Stimulated activated CD4-positive, alpha-beta T cell treated with anti-CD3 and anti-CD28 coated beads, Interleukin-12 subunit alpha, Interleukin-12 subunit beta, amount 100 ng/mL, for 24 hours (primary cell): ENCODE measurements at places on chromosomes 3 and 15.
A peak's percentile ranks its signal among the peaks of the same experiment; 100 is the strongest.

- DNase-seq, result peak; percentile 64
Measured at GRCh38 chr3:32781211-32781968, 36.4 kb upstream of the TRIM71 start.

DNA sequence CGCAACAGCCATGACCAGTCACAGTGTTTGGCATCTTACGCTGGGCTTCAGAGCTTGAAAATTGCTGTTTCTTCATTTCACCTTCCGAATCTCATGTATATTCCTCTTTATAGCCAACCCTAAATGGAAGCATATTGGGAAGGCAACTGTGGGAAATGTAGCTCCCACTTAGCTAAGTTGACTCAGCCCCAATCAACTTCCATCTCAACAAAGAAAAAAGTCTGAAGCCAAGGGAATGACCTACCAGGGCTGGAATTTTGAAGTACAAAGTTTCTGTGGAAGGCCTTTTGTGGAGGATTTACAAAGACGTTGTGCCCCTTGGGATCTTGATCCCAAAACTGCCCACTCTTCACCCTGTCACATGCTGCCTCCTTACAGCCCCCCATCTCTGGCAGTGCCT, 85.2 kb upstream of the OXTR start:
- no peak for DNase-seq

DNA sequence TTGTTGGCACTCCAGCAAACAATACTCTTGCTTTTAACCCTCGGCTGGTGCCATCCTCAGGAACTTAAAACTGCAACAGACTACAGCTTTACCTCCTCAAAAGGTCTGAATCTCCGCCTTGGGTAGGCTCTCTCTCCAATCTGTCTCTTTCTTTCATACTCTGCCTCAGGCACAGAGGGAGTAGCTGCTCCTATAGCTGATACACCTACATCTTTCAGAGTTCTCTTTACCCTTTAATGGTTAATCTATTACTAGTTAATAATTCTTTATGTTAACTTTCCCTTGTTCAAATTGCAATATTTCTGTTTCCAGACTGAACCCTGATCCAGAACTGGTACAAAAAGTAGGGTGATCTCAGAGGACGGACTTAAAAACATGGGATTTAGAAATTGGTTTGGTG, 66.2 kb downstream of the MAP4 start:
- no peak for DNase-seq

GRCh38 chr3:72341920-72342319, 506.3 kb downstream of the SHQ1 start:
- no peak for DNase-seq

GRCh38 chr3:100226712-100227429, 33.9 kb upstream of the TBC1D23 start:
- no peak for DNase-seq

DNA sequence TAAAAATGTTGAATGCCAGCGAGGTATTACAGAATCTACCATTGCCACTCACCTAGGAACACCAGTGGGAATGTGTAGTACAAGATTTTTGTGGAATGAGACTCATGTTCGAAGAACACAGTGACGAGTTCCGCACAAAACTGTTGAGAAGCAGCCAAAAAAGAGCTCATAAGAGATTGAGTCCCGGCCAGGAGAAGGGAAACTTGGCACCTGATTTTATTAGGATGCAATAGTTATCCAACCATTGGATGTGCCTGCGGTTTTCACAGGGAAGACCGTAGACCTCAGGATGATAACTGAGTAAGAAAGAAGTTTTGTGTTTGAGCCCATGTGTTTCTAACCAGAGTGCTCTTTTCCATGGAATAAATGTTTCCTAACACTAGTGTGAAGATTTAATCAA, 88.9 kb downstream of the PTPRG start:
- DNase-seq, result no peak

DNA sequence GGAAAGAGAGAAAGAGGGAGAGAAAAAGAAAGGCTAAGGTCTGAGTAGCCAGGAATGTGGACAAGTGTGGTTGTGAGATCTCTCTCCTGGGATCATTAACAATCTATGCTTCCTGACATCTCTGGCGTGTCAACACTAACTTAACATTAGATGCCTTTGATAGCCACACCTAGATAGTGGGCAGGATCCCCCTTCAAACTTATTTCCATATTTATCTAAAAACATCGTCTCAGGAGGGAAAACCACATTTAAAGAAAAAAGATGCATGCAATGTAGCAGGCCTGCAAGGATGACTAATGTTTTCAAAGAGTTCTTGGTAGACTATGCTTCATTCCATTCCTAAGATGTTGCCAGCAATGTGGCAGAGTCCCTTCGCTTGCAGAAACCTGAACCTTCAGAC, 80.9 kb downstream of the MLH1 start:
- no peak for DNase-seq

- no peak for DNase-seq
Measured at GRCh38 chr3:104526901-104527401, 839.8 kb upstream of the ALCAM start.

DNA sequence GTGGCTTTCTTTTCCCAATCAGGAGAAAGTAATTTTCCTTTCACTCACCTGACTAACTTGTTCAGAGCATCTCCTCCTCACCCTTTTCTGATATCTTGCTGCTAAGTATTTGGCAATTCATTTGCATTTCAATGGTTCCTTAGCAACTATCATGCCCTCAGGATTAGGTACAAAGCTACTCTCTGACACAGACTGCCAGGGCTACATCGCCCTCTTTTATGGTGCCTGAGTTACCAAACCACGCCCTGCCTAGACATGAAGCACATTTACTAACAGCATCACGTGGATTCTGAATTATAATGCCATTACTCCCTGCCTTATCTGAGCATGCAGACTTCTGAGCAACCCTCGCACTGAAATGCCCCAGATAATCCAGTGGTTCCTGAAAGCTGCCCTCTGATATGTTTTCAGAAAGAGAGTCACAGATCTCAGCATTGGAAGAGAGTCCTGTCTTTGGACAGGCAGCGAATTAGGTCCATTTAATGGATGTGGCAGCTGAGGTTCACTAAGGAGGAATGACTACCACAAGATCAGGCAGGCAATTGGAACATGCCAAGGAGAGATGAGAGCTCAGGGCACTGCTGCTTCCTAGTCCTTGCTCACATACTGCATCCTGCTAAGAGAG, 14.5 kb downstream of the EPHB1 start:
- DNase-seq, result no peak

DNA sequence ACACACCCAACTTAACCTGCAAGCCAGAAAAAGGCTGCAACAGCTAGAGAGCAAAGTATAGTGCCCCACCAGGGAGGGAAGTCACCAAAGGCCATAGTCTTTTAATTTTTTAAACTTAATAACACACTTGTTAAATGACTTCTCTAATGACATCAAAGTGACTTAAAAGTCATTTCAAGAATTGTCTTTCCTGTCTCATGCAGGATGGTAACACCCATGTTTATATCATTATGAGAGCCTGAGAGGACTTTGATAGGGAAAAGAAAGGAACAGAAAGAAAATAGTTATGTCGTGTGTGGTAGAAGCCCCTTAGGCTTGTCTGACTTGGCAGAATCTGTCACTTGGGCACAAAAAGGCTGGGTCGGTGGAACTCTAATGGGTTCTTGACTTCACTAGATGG, 57.9 kb upstream of the C2CD4B start:
- no peak for DNase-seq

- no peak for DNase-seq
Measured at GRCh38 chr3:126142652-126143051, 37.7 kb downstream of the ALDH1L1 start.

DNA sequence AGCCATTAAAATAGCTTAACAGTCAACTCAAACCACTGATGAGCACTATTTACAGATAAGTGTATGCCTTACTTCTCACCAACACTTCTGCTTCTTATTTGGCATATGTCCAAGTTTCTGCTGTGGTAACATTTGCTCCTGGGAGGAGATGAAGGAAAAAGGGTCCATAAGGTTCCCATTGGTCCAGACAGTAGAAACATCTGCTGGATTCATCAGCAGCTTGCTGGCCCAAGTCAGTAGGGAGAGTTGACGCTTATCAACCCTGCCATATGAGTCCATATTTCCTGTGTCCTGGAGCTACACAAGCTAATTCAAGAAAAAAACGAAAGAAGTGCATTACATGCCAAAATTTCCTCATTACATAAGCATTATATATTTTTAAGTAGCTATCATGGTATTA, 824.5 kb downstream of the CADM2 start:
- DNase-seq, result no peak

DNA sequence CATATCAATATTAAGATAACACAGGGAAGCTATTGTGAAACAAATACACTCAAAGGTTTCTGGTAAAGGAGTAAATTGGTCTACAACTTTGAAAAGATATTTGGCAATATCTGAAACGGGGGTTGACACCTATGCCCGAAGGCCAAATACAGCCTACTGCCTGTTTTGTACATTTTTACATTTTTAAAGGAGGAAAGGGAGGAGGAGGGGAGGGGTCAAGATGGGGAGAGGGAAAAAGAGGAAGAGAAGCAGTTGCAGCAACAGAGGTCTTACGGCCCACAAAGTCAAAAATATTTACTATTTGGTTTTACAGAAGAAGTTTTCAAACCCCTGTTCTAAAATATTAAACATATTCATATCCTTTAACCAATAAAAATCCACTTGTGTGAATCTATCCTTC, 94.2 kb downstream of the FMN1 start:
- DNase-seq, result no peak

DNA sequence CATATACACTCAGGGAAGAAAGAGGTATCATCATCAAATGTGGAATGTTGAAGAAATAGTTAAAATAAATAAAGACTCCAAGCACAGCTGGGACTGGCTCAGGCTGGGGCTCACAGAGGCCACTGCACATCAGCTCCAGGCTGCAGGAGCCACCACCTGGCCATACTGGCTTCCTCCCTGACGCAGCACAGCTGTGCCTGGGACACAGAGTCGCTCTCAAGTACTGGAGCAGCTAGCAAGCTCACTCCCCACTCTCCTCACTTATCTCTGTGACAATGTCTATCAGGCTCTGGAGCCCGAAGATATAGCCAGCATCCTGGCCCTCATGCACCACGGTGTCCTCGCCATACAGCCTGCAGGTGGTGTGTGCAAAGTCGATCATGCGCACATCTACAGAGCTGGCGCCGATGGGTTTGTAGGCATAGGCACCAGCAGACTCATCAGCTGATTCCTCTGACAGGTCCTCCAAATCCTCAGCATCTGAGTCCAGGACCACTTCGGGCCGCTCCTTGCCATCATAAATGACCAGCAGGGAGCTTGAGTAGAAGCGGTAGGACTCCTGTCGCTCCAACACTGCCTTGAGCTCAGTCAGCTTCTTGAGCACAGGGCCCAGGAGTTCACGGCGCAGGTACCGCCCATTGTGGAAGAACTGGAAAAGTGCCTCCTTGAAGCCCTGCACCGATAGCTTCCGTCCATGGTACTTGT, 2.5 kb upstream of the NCKIPSD start:
- DNase-seq, result no peak

- DNase-seq, result no peak
Measured at GRCh38 chr15:80984856-80985255, 4.8 kb downstream of the MESD start.

DNA sequence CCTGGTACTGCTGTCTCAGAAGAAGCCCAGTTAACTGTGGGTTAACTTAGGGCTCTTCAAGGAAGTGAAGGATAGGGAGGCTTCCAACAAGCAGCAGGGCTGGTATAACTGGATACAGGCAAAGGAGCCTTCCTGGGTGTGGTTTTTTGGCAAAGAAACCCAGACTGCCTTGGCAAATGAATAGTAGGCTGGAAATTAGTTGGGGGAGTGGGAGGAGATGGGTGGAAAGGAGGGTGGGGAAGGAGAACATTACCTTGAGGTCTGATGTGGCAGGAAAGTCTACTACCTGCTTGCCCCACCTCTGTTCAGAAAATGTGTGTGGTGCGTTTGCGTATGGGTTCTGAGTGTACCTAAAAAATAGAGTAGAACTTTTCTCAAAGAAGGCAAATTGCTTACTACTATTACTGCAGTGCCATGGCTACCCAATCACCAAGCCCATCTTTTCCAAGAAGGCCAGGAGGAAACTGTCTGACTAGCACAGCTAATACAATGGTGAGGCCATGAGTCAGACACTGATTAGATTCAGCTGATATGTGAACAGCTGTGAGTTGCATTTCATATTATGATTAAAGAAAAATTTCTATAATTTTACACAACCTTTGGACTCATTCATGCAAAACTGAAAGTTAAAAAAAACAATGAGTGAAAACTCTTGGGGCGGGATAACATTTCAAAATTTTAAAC, 55.2 kb downstream of the SPTSSB start:
- DNase-seq, result no peak

DNA sequence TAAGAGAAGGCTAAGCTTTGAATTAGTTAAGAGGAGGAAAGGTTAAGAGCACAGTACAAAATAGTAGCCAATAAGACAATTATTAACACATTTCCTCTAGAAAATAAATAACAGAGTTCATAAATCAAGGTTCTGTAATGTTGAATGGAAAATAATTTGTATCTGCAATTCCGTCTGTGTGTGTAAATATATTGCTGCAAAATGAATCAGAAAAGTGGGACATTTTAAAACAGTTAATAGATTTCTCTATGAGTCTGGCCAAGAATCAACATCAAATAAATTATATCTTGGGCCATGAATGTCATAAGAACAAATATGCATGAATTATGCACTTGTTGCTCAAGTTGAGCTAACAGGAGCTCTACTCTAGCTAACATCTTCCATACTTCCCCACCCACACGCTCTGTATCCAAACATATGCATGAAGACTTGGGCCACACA, 14.2 kb upstream of the SUCNR1 start:
- DNase-seq, result no peak

DNA sequence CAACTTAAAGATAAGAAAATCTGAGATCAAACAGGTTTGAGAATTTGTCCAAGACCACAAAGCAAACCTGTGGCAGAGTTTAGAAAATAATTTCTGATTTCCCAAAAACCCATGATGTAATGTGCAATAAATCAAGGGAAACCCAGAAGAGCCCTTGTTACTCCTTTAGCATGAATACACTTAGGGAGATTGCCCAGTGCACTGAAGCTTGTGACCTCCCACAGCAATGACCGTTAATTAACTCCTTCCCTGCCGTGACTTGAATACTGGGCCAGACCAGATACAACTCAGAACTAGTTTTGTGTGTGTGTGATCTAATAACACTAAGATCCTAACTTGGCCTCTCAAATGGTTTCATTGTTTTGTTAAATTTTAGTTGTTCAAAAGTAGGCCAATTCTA, 2.5 kb downstream of the PRKAR2A start:
- DNase-seq, result no peak

DNA sequence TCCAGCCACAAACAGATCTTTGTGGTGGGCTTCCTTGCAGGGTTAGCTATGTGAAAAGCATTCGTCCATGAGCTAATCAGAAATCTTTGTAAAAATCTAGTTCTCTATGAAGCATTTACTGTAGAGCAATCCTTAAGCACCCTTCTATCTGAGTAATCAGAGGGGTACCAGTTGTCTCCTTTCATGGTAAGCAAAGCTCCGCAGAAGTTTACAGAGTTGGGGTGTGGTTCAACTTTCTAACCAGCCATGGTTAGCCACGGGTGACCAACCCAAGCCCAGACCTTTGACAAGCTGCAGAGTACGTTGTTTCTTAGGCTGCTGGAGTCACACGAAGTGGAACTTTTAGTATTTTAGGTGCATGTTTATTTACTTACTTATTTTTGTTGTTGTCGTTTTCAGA, 77.4 kb downstream of the FLNB start:
- DNase-seq, result no peak
